Occipital lobe (tissue), 3 donors: ENCODE measurements at places on chromosomes 3 and 15.

- no peak for DNase-seq
Measured at GRCh38 chr3:43203022-43203421, 83.3 kb upstream of the SNRK start.

GRCh38 chr3:193805448-193805847 is 212.4 kb downstream of the OPA1 start:
- DNase-seq, result no peak

- no peak for DNase-seq
Measured at GRCh38 chr15:77393471-77393840, 26.4 kb downstream of the PEAK1 start.

DNA sequence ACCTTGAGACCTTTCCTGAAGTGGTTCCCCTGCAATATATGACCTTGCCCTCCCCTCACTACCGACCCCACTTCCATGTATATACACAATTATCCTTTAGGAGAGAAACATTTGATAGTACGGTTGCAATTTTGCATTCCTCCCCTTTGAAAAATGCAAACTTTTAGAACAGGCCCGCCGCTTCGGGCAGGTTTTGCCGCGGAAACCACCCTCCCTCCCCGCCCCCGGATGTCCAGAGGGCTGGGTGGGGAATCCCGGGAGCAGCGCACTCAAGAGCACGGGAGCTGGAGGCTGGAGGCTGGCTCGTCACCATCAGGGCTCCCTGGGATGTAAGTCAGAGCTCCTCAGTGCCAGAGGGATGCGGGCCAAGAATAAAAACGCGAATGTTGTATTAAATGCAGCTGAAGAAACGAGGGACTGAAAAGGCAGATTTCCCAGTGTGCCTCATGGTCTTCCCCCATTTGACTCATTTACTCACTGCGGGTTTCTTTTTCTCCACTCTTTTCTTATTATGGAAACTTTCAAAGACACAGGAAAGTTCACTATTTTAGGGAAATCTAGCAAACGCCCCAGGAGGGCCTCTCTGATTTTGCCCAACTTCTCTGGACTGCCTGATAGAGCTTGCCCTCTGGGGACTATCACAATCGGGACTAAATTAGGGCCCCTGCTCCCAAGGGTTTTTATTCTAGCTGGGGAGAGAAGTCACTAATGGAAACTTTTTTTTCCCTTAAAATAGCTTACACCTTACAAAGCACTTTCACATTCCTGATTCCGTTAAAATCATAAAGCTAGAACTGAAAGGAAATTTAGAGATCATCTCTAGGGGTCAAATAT is 2.9 kb upstream of the USP3 start:
- peak; percentile 44 for DNase-seq

GRCh38 chr3:18382760-18383369 is 42.3 kb downstream of the SATB1 start:
- no peak for DNase-seq

DNA sequence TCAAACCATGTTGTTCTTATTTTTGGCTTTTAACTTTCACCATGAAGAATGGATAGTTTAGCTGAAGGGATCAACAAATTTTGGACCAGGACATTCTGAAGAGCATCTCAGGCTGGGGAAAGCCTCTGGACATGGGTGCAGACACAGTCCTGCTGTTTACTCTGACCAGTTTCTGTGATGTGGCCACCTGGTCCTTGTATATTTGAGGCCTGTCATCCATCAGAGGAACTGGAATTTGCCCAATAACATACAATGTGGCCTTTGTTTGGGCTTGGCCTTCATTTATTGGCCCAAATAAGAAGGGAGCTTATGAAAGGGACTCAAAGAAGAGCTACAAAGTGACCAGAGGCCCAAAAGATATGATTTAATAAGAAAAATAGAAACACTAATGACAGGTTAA is 127.9 kb downstream of the MYRIP start:
- peak; percentile 26 for DNase-seq
